Renal cortical epithelial cell (primary cell): ENCODE measurements at places on chromosomes 7 and 10. TPM values are rescaled to one million over a fixed set of nuclear protein-coding genes. Genes with fewer than 3 reads are reported as not detected.

The SLC26A3 gene
- not detected in 2 replicates for total RNA-seq

The PRSS1 gene
- total RNA-seq, result not detected in 2 replicates

The PDE1C gene
- total RNA-seq, result 2.3 and 6.1 TPM in 2 replicates

The LBX1 gene
- not detected in 2 replicates for total RNA-seq

The COBL gene
- 1.4 and 4.2 TPM in 2 replicates for total RNA-seq

The CALHM3 gene
- 0.05 TPM in 1 of 2 replicates, not detected in the other for total RNA-seq

The MTPN gene
- total RNA-seq, result 127 and 152 TPM in 2 replicates

The CTAGE4 gene
- total RNA-seq, result 7.3 and 17.4 TPM in 2 replicates

The TAC1 gene
- 0.10 and 0.35 TPM in 2 replicates for total RNA-seq

The ZNF680 gene
- 14.9 and 24.6 TPM in 2 replicates for total RNA-seq
